GM12864 (cell line): ENCODE measurements at places on chromosomes 5 and 9.
A peak's percentile ranks its signal among the peaks of the same experiment; 100 is the strongest.

DNA sequence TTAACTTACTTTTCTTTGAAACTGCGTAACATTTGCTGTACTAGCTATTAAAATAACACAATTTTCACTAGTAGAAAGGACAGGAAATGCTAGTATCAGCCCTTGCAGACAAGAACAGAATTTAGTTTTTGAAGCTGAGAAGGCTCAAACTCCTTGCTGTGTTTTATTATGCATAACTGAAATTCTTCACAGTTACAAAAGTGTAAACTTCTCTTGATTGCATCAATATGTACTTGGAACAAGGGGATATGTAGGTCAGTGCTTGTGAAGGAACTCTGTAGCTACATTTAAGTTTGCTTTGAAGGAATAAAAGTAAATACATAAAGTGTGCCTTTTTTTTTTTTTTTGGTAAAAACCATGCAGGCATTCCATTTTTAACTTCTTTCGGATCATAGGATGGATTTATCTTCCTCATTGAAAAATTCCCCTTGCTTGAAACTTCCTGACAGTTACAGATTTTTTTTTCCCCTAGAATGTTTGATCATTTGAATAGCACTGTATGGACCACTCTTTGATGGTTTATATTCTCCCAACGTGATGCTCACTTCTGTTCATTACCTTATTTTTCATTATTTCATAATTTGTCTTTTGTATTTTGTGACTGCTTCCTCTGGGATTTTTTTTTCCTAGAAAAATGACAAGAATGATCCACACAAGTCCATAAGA is 94.9 kb upstream of the DAB2 start:
- DNase-seq, result no peak

DNA sequence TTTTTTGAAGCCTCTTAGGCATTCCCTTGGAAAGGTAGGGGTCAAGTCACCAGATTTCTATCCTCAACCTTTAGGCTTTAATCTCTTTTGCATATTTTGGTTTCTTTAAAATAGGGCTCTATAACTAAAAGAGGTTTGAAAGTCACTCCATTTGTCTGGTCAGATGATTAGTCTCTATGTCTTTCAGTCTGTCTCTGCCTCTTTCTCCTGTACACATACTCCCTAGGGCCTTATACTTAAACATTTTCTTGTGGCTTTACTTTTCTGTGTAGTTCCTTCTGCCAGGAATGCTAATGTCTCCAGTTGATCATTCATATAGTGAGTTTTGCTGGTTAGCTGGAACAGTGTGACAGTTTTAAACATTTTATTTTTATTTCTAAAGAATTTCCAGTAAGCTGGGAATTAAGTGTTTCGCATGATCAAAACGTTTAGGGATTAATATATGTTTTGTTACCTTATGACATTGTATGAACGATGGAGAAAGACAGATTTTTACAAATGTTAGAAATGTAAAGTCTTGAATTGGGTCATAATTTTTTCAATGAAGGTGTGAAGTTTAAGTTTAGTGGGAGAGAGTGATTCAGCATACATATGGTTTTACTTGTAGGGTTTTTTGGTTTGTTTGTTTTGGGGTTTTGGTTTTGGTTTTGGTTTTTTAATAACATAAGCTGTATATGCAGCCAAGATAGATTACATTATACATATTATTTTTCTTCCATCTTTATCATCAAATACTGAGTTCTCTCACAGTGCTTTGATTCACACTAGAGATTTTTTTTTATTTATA is 90.6 kb downstream of the ZCCHC7 start:
- no peak for DNase-seq

DNA sequence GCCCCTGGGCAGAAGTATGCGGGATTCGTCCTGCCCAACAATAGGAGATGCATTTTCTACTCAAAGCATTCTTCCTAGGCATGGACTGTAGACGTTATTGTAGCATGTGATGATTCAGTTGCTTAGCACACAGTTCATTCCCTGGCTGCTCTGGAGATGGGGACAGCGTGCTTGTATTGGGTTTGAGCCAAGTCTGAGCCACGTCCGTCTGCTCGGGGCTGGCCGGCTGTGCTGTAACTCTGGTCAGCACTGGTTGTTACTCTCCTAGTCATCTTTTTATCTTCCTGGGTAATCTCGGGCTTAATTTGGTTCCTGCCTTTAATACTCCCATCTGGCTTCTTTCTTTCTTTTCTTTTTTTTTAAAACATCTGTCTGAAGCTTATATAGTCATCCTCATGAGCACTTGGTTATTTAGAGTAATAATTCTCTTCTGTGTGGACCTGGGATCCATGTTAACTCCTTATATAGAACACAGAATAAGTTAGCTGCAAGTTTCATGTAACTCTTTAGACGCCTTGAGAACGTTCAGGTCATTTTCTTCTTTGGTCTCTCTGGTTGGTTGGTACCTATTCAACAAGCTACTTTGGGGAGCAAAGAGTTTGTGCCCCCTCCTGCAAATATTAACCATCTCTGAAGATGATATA is 118.8 kb upstream of the RPS23 start:
- DNase-seq, result no peak

GRCh38 chr5:90201923-90202322 is 207.6 kb downstream of the CETN3 start:
- DNase-seq, result no peak

DNA sequence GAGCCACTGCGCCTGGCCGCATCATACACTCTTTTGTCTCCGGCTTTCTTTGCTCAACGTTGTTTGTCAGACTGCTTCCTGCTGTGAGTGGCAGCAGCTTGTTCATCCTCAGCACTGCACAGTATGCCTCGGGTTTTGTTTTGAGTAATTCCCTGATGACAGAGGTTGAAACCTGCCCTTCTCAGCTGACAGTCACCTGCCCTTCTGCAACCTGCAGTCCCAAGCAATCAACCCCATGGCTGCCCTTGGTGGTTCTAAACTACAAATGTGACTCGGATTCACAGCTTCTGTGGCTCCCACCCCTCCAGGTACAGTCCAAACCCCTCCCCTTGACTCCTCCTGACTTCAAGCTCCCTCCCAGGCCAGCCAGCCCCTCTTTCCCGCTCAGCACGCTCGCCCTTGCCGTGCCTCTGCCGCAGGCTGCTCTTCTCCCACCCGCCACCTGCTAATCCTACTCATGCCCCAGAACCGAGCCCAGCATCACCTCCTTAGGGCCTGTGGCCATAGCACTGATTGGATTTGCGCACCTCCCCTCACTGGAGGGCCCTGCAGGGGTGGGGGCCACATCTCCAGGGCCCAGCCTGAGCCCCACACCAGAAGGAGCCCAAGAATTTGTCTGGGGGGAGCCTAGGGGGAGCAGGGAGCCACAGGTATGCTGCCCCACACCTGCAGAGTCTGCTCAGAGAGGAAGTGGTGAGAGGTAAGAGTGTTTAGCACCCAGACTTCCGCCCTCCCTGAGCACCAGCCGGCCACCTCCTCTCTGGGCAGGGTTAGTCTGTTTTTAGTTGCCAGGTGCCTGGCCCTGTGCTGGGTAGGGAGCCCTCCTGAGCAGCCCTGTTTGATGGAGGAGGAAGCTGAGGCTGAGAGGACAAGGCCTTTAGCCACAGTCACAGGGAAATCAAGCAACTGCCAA is 10.1 kb downstream of the EEIG1 start:
- DNase-seq, result peak; percentile 93

DNA sequence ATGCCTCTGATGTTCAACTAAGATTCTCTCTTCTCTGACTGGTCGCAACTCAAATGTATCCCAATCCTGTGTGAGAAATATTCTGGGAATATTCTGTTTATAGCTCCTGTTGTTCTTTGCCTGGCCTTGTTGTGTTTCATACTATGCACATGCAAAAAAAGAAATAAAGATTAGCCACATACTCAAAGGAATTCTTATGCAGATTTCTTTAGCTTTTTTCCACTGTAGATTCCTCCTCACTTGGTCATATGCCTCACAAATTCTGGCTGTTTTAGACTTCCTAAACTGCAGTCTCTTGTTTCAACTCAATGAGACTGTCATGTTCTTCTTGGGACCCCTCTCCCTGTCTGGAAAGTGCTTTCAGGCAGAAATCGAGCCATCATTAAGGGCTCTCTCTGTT is 217.5 kb upstream of the SH3GL2 start:
- DNase-seq, result no peak

- no peak for DNase-seq
Observed at GRCh38 chr5:15757103-15757502, 257.1 kb downstream of the FBXL7 start.

- DNase-seq, result no peak
Observed at GRCh38 chr5:78803941-78804340, 155.4 kb upstream of the LHFPL2 start.
